M059J (cell line): ENCODE measurements at places on chromosomes 11 and 22. TPM values are rescaled to one million over a fixed set of nuclear protein-coding genes. Genes with fewer than 3 reads are reported as not detected.

The MMP12 gene
- total RNA-seq, result 4.0 and 4.6 TPM in 2 replicates

The KRTAP5-9 gene
- total RNA-seq, result not detected in 2 replicates

The LRRC74B gene
- total RNA-seq, result not detected in 2 replicates

The ASCL2 gene
- not detected in 2 replicates for total RNA-seq

The RASGRP2 gene
- 0.42 TPM in 1 of 2 replicates, not detected in the other for total RNA-seq

The BAIAP2L2 gene
- not detected in 2 replicates for total RNA-seq

The TOMM22 gene
- 52.4 and 53.4 TPM in 2 replicates for total RNA-seq

The ELF5 gene
- total RNA-seq, result 0.30 and 0.79 TPM in 2 replicates

The TRIM48 gene
- total RNA-seq, result not detected in 2 replicates

The MAPK12 gene
- 10.1 and 16.9 TPM in 2 replicates for total RNA-seq

The ELFN2 gene
- total RNA-seq, result 0.76 and 3.1 TPM in 2 replicates

The FOSL1 gene
- 253 and 286 TPM in 2 replicates for total RNA-seq

The MALAT1 gene
- 370 and 608 TPM in 2 replicates for total RNA-seq

The MYO18B gene
- total RNA-seq, result not detected in 2 replicates

The KRTAP5-3 gene
- total RNA-seq, result not detected in 2 replicates

The CELSR1 gene
- 4.3 and 11.8 TPM in 2 replicates for total RNA-seq

The SCGB1A1 gene
- not detected in 2 replicates for total RNA-seq

The MIOX gene
- not detected in 2 replicates for total RNA-seq

The OR8G5 gene
- total RNA-seq, result not detected in 2 replicates
